Inflammatory macrophage treated with lipopolysaccharide for 4 hours (primary cell): ENCODE measurements at places on chromosomes 16 and 17.

DNA sequence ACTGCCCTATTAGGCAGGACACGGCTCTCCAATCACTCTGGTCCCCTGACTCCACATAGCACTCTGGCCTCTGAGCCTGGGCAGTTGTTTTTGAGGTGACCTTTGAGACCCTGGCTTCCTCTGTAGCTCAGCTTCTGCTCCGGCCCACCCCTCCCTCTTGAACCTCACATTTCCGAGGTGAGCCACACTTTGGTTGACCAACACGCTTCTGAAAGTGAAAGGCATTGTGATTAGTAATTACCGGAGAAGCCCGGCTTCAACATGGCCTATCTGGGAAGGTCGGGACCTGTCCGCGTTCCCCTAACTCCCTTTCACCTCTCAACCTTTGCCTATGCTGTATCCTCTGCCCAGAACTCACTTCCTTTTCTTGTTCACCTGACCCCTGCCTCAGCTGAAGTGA, 10.3 kb upstream of the ITGAX start:
- DNase-seq: peak; percentile 74

DNA sequence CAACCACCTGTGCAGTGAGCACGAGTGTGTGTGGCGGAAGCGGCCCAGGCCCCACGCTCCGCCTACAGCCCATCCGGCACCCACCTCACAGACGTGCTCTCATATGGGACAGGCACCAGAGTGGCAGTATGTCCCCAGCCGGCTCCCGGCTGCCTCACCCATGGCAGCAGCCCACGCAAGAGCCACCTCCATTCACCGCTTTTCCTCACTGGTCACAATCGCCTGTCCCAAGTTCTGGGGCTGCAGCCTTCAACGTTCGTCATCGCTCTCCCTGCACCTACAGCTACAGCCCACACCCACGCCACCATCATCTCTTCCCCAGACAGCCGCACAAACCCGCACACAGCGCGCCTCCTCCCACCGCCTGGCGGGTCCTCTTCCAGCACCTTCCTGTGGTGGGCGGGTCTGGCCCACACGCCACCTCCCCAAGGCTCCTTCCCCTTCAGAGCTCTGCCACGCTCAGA, 17.5 kb upstream of the TRAP1 start:
- no peak for DNase-seq

DNA sequence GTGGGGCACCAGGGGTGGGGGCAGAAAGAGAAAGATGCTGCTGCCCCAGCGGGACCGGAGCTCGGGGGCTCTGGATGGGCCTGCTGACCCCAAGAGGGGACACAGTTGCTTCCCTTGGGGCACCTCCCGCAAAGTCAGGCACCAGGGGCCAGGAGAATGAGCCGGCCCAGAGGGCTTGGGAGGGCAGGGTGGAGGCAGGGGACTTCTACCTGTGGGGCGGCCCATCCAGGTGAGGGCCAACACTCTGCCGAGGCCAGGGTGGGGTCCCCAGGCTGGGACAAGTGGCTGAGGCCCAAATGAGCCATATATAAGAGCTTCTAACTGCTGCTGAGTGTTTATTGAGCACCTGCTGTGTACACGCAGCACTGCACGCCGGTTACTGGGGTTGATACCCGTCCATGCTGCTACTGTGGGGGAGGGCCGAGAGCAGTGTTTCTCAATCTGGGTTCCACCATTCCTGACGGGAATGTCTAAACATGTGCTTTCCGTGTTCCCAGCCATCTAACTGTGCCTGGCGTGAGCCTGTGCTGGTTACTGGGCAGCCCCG, 211.7 kb upstream of the GSE1 start:
- no peak for DNase-seq

DNA sequence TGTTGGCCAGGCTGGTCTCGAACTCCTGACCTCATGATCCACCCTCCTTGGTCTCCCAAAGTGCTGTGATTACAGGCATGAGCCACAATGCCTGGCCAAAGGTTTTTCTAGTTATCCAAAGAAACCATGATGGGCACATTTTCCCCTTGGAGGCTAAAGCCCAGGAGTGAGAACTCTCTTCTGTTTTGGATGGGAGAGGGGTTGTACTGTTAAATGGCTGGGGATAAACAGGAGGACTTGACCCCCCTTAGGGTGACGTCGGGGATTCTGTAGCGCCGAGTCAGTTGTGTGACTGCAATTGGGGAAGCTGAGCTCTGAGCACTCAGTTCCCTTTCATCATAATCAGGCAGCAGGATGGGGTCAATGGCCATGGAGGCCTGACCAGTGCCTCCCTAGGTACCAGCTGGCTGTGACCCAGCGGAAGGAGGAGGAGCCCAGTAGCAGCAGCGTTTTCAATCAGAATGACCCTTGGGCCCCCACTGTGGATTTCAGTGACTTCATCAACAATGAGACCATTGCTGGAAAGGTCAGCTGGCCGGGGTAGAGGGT, 4.1 kb downstream of the AOC3 start:
- peak; percentile 64 for DNase-seq

- DNase-seq: no peak
These were observed 4.2 kb upstream of the TMEM132E start for GRCh38 chr17:34575182-34575581.

- no peak for DNase-seq
These were observed 47.2 kb downstream of the PITPNM3 start for GRCh38 chr17:6509031-6509771.

DNA sequence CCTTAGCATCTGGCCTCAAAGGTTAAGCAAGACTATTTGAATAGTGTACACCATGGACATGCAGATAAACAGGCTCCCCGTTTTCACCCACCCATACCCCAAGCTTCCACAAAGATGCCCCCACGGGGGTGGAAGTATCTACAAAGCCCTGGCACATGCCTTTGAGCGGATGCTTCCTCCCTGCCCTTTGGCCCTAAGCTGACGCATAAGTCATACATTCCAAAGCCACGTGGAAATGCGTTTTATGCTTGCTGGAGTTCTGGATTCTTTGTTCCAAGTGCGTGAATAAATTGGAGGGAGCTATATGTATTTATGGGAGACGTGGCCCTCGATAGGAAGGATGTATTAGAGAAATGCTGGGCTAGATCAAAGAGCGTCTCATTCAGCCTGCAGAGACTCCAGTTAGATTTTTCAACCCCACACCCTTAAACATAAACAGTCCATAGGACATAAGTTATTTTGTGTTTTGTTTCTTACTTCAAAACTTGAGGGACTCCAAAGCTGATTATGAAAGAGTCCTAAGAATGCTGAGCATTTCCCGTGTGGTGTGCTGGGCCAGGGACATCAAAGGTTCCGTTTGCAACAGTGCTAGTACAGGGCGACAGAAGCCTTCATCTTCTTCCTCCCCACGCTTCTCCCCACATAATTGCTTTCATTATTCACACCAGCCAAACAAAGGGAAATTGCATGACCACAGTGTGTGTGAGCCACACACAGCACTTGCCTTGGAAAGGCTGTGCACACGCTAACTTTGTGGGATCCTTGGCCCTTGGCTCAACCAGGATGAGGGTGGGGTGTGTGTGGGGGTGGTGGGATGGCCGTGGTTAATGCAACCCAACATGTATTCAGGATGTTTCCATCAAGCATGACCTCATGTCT, 73.6 kb downstream of the WIPI1 start:
- peak; percentile 90 for DNase-seq

DNA sequence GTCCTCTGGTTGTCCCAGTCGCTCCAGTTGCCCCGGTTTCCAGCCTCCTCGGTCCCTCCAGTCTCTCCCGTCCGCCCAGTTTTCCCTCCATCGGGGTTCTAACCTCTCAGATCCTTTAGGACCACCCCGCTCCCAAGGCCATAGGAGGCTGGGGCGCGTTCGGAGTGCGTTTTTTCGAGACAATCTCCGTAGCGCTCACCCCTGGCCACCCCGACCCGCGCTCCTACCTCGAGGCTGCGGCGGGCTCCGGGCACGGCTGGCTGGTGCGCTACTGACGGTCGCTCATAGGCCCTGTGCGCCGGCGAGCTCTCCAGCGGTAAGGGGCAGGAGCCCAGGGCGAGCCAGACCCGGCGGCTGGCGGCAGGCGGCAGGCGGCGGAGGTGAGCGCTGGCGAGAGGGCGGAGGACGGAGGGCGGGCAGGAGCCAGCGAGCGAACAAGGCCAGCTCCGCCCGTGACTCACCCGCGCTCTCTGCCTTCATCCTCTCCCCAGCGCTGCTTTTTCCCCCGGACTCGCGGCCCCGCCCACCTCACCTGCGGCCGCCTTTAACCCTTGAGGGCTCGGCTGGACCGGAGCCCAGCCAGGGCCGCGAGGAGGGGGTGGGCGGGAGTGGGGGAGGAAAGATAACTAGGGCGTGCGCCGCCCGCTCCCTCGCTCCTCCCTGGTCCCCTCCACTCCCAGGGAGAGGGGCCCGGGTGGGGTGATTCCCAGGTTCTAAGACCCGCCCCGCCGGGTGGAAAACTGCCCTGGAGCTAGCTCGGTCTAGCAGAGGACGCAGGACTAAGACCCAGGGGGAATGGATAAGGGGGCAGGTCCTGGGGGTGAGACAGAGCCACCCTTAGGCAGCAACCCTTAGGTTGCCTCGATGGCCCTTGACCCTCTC, at the start of gene SP6:
TSS of gene SP6 (minus strand) at position 472 of the 882 bp plus-strand sequence. CDS start 2,734 bp downstream, outside the sequence.
- no peak for DNase-seq

DNA sequence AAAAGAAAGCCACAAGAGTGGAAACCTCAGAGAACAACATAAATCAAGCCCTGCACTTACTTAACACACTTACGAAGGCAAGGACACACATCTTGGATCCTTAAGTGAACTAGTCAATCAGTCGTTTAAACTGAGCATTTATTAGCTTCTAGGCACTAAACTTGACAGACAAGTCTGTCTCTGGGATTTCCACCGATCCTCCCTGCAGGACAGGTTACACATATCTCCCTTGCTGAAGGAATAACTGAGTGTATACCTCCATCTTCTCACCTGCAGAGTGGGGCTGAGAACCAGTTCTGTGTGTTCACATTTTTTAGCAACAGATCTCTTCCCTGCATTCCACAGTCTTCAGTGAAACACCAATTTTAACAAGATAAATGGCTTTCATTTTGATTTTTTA, 8.9 kb downstream of the GP2 start:
- no peak for DNase-seq

- DNase-seq: no peak
These were observed 1.3 kb upstream of the NOL3 start for GRCh38 chr16:67169011-67169451.

DNA sequence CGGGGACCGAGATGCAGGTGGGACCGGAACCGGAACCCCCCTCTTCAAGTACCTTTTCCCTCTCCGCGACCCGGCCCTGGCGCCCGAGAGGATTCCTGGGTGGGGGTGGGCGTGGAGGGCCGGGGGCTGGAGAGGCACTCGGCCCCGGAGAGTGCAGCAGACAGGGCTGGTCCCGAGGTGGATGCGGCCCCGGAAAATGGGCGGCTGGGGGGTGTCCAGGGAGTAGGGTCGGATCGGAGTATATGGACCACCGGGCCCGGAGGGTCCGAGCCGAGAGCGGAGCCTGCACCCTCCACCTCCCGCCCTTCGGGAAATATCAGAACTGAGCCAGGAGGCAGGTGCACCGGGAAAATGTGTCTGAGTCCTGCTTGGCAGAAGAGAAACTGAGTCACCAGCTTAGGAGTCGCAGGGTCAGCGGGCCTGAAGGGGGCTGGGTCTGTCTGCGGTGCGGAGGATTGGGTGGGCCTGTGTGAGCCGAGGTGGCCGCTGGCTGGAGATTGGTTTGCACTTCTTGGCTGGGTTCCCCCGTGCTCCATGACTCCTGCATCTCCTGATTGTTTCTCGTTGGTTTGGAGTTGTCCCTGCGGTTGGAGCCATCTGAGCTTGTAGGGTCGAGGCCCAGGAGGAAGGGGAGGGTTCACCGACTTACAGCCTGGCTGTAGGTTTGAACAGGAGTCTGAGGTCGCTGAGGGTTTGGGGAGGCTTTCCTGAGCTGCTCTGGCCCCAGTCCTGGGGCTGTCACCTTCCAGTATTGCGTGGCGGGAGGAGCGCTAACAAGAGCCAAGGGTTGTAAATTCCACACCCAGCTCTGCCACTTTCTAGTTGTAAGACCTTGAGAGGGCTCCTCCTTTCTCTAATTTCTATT, 518 bp downstream of the SH2B1 start:
- DNase-seq: no peak

- no peak for DNase-seq
These were observed 10.5 kb downstream of the PDZD9 start for GRCh38 chr16:21990381-21990944.

- no peak for DNase-seq
These were observed 3.0 kb upstream of the CCR7 start for GRCh38 chr17:40568074-40568836.

- DNase-seq: peak; percentile 90
These were observed 1.5 kb downstream of the SPOP start for GRCh38 chr17:49676276-49676868.

DNA sequence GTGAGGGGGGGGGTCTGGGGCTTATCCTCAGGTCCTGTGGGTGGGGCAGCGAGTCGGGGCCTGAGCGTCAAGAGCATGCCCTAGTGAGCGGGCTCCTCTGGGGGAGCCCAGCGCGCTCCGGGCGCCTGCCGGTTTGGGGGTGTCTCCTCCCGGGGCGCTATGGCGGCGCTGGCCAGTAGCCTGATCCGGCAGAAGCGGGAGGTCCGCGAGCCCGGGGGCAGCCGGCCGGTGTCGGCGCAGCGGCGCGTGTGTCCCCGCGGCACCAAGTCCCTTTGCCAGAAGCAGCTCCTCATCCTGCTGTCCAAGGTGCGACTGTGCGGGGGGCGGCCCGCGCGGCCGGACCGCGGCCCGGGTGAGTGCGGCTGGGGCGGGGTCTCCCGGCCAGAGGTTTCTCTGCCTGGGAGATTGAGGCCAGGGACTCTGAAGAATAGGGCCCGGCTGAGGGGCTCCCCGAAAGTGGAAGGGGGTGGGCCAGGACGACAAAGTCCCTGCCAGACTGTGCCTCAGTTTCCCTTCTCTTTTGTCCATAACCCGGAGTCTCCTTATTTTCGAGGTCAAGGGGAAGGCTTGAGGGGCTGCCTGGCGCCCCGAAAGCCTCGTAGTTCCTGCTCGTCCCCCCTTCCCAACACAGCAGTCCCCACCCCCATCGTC, at the start of gene FGF11:
TSS of gene FGF11 (plus strand) at position 51 of the 651 bp plus-strand sequence. CDS start at position 160, 109 bp downstream.
- DNase-seq: no peak

GRCh38 chr16:2371421-2371820, 30.9 kb upstream of the ABCA3 start:
- no peak for DNase-seq

DNA sequence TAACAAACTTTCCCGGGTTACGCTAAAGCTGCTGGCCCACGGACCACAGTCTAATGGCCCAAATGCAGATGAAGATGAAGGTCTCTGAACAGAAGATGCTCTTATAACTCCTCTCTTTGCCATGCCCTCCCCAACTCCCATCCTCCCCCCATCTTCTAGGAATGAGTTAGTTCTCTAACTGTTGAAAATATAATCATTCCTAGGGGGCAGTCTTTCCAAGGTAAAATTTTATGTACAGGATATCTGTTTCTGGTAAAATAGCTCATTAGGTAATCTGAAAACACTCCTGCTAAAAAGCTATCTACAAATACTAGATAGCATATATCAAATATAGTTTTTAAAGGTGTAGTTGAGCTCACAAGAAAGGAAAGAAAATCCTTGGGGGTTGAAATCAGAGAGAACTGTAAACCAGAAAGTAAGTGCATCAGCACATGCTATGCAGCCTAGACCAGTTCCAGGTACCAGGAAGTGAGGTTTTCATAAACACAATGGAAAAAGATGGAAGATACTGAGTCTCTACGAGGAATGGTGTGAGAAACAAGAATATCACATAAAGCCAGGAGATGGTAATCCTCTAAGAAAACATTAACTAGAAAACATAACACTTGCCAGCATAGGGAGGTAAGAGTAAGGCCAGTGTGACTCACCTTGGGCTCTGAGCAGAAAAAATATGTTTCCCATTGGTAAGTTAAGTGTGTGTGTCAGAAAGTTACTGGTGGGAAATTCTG, 38.1 kb downstream of the CMC2 start:
- no peak for DNase-seq
